Effector CD4-positive, alpha-beta T cell (primary cell): ENCODE measurements at places on chromosomes 16 and 17.

DNA sequence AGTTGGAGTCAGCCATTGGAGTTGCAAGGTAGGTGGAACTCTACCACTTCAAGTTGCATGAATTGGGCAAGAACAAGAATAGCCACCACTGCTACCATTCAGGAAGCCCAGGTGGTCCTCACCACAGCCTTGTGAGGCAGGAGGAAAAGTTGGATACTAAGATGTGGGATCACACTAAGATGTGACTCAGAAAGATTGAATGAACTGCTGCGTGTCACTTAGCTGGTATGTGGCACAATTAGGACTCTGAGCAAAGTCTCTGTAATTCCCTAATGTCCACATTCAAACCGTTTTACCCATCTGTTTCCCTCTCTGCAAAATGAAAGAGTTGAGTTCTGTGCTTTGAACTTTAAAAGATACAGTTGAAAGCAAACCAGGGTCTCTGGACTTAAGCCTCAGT, 44.7 kb upstream of the HS3ST3A1 start:
- DNase-seq: no peak

- no peak for DNase-seq
Measured at GRCh38 chr16:22634954-22635353, 124.3 kb downstream of the NPIPB5 start.

GRCh38 chr17:65123757-65124675, 13.2 kb upstream of the RGS9 start:
- no peak for DNase-seq

DNA sequence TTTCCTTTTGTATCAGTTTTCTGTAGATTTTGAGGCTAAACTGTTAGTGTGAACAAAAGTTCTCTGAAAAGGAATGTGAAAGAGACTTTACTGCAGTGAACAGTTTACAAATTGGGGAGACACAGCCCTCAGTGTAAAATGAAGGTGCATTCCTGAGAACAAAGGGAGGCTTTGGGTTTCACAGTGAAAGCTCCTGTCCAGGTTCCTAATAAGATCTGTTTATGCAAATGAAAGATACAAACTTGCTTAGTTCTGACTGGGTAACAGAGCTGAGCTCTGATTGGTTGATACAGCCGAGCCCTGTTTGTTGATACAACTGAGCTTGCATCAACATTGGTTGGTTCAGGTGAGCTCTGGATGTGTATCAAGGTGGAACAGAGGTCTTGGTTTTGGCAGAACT, 8.3 kb upstream of the CDRT15 start:
- DNase-seq: no peak

DNA sequence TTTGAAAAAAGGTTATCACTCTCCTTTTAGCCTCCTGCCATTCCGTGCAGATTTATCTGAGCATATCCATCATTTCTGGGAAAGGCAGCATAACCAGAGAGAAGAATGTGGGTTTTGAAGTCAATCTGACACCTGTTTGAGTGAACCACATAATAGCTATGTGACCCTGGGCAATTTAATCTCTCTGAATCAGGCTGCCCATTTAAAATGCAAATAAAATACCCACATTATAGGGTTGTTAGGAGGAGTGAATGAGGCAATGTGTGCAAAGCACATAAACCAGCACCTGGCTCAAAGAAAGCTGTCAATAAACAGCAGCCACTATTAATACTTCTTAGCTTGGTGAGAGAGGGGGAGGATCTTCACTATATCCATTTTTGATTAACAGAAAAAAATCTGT, 88.0 kb downstream of the CACNG1 start:
- DNase-seq: no peak

DNA sequence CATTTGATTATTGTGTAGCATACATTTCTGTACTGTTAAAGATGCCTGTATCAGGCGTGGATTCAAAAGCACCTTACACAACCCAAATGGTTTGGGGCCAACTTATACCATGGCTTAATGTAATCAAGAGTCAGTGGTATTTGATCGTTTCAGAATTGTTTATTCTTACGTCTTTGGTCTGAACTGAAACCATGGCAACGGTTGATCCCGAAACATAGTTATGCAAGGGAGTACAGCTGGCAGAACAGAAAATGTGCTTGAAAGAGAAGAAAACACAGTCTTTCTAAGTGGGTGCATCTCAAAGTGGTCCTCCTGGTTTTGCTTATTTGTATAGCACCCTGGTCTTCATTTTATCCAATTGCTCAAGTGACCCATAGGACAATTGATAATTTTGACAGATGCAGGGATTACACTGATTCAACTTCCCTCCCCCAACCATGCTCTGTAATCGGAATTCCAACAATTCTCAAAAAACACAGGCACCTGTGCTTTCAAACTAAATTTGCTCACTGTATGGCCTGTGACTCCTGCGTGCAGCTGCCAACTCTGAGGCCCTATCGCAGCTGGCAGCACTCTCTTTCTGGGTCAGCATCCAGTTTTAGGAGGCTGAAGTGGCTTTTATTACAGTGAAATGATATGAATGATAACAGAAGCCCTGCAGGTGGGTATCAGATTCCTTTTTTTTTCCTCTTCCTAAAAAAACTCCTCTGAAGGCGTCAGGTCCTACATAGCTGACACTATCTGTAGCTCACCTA, 77.0 kb upstream of the AXIN2 start:
- no peak for DNase-seq
